Vagina (tissue), 2 donors: ENCODE measurements at places on chromosomes 1 and 21. TPM values are rescaled to one million over a fixed set of nuclear protein-coding genes. Genes with fewer than 3 reads are reported as not detected.

C2CD4D gene
- total RNA-seq, result not detected

S100A11 gene
- total RNA-seq, result 559 TPM

TRIM17 gene
- 1.2 TPM for total RNA-seq

HSD3B1 gene
- total RNA-seq, result not detected

LHX4 gene
- 0.98 TPM for total RNA-seq

GRCh38 chr1:8097077-8097799 lies 71.1 kb upstream of the ERRFI1 start:
- DNase-seq, result no peak

DNA sequence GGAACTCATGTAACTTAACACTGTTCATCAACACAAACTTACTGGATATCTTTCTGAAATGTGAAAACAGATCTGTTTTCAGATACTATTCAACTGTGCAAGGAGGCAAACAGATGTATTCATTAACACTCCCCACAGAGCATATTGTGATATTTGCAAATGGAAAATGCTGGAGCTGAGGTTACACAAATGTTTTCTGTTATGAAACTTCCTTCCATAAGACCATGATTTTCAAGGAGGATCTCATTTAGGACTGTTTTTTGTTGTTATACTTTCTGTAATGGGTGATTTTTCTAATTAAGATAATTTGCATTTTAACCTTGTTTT lies 56.1 kb downstream of the GABPA start:
- DNase-seq, result no peak

- DNase-seq, result no peak
Observed at GRCh38 chr1:27527890-27528817, 38.2 kb upstream of the WASF2 start.

DNA sequence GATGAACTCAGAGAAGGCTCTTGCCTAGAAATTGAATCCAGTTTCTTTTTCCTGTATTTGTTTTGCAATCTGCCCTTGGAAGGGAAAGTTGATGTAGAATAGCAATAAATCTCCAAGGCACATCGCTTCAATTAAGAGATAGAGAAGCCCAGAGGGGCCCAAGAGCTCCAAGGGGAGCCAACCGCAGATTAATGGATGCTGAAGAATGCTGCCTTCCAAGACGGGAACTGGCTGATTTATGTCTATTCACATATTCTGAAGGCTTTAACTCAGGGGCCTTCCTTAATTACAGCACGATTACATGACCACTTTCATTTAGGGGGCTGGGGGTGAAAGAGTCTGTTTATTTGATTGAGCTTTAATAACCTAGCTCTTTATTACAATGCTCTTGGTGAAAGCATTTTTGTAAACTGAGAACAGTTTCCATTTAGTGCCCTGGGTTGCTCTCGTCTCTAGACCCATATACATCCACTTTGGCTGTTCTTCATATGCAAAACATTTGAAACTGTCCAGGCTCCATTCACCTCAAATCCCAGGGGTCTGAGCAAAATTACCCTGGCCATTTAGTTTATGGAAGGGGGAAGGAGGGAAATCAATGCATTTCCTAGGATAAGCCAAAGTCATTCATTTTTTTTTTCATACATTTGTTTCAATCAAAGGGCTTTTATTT lies 87.4 kb upstream of the CLDN14 start:
- no peak for DNase-seq

GRCh38 chr1:25462732-25463131 lies 32.0 kb downstream of the MACO1 start:
- DNase-seq, result no peak

- no peak for DNase-seq
Observed at GRCh38 chr1:50060279-50060678, 36.5 kb upstream of the AGBL4 start.

- no peak for DNase-seq
Observed at GRCh38 chr21:34129901-34130715, 56.7 kb downstream of the MRPS6 start.

- DNase-seq, result no peak
Observed at GRCh38 chr1:91440847-91441246, 36.2 kb upstream of the HFM1 start.
